CD4-positive, CD25-positive, alpha-beta regulatory T cell (primary cell): ENCODE measurements at places on chromosomes 11 and 22. TPM values are rescaled to one million over a fixed set of nuclear protein-coding genes. Genes with fewer than 3 reads are reported as not detected.

DNA sequence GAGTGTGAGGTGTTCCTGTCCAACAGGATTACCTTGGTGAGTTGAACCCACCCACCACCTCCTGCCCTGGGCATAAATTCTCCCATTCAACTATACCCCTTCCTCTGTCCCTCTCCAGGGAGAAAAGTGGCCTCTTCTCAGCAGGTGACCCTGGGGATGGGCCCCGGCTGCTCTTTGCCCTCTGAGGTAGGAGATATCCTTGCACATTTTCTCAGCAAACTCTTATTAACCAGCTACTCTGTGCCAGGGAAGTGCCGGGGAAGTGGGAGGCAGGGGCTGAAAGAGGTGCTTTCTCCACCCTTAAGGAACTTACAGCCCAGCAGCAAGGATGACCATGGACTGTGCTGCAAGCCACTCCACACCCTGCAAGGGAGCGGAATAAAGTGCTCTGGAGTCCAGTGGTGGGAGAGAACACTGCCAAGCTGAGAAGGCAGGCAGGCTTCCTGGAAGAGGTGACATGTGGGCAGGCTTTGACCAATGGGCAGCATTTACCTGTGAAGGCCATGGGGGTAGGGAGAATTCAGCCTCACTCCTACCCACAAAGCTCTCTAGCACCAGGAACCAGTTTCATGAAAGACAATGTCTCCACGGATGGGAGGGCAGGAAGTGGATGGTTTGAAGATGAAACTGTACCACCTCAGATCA lies 21.9 kb upstream of the OAF start:
- DNase-seq: no peak

DNA sequence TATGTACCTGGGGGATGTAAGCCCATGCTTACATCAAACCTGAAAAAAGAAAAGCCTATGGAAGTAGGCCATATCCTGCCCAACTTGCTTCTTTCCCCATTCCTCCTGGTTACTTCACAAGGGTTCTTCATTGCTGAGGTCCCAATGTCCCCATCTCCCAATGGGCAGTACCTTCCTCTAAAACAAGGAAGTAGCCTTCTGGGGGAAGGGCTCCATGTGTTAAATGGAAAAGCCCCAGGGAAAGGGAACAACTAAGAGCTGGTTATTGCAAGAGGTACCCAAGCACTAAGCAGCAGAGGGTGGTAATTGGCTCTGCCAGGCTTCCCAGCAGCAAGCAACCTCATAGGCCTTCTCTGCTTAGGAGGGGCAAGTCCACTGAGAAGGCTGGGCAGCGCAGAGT lies 11.3 kb downstream of the TMEM216 start:
- DNase-seq: no peak

DNA sequence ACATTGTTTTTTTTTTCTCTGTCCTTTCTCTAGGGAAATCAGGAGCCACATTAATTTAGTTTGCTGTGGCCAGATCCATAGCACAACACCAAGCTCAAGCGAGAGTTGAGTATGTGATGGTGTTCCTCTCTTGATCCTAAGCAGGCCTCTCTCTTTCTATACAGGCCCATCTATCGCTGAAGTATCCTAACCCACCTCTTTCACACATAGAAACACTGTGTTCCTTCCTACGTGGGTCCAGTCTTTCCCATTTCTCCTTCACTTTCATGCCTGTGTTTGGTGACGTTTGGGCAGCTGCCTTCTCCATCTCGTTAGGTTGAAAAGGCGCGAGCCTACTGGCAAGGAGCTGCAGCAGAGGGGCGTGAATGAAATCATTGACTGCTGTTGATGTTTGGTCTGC lies 2.4 kb downstream of the PACS1 start:
- no peak for DNase-seq

GRCh38 chr11:57818812-57819211 lies 57.2 kb downstream of the CTNND1 start:
- DNase-seq: no peak

DNA sequence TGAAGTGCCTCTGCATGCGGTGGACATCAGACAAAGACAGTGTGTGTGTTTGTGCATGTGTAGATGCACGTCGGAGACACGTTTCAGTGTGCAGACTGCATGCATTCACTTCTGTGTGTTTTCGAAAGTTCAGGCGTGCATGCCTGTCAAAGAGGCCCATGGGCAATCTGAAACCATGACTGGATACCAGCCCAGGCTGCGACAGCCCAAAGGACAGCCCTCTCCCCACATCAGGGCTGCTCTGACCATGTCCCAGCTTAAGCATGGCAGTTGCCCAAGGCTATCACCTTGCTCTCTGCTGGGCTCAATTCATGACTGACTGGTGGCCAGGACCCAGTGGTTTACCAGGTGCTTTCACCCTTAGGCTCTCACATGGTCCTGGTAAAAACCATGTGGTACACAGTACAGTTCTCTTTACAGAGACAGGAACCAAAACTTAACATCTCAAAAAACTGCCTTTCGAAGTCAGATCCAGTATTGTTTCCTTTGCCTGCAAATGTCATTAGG lies 423.7 kb upstream of the CADM1 start:
- no peak for DNase-seq

GRCh38 chr22:44407987-44408828 lies 89.8 kb downstream of the RTL6 start:
- no peak for DNase-seq

The OR8G1 gene
- not detected for total RNA-seq

The TRIM49B gene
- total RNA-seq: not detected

DNA sequence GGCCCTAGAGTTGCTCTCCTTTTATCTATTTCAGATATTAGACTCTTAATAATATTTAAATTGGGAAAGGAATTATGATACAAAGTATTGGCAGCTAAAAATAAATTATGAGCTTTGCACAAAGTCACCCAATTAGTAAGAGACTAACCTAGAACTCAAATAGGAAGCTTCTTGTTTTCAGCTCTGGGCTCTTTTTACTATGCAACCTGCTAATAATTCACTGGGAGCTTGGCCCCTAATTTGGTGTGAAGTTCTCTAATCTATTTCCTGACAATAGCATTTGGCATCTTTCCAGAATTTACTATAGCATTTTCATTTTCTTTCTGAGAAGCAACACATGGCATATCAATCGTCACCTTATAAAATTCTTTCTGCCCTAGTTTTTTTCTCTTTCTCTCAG lies 727.7 kb upstream of the ANO5 start:
- DNase-seq: no peak
